ENCODE measurements at places on chromosomes 7 and 10.

- DNase-seq, result no peak
Measured at GRCh38 chr10:49678827-49679479, 498 bp upstream of the C10orf53 start.

DNA sequence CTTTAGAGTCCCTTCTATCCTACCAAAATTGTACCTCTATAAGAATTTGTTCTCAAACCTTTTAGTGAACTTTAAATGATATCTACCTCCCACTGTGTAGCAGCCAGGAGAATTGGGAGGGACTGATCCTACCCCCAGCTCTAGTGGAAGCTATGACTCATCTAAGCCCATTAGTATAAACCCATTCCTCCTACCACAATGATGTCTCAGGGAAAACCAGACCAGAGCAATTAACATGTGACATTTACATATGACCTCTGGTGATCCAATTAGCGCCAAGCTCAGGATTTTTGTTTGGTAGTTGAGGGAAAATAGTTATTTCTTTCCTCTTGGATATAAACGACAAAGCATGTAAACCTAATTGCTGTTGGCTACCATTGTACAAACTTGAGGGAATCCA is 33.1 kb upstream of the R3HCC1L start:
- no peak for DNase-seq

- DNase-seq, result no peak
Measured at GRCh38 chr7:2511769-2512168, 7.8 kb upstream of the LFNG start.

GRCh38 chr10:45410807-45411606 is 37.0 kb downstream of the ALOX5 start:
- DNase-seq, result no peak

GRCh38 chr7:107972941-107973376 is 30.0 kb downstream of the LAMB1 start:
- DNase-seq, result peak; percentile 92

DNA sequence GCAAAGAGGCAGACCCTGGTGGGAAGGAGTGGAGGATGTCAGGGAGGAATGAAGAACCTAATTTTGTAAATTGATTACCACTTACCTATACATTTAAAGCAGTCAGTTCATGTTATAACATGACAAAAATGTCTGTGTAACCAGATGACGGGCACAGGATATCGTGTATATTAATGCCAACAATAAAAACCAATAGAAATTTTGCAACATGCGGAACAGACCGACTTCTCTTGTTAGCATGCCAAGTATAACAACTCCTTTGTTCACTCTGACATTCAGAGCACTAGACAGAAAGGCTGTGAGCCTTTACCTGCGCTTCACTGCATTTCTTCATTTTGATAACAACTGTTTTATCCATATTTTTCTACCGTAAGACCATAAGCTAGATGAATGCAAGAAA is 29.9 kb downstream of the CDK6 start:
- DNase-seq, result no peak

DNA sequence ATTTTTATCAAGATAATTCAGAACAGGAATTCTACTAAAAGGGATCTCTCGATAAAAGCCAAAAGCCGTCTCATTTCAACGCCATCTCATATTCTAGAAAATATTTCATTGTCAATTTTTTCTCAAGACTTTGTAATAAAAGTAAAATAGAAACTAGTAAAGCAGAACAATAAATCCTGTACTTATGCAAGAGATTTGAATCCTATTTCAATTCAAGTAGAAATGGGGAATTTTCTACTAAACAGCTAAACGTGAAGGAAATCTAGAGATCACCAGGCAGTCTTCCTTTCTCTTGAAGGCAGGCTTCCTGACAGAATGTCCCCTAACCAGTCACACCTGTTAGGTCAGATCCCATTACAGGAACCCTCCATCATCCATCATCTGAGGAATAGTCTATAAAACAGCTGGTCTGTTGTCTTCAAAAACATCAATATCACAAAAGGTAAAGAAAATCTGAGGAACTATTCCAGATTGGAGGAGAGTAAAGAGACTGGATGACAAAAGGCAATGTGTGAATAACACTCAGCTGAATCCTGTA is 23.7 kb downstream of the USP6NL start:
- no peak for DNase-seq

- no peak for DNase-seq
Measured at GRCh38 chr10:30111340-30112022, 52.1 kb upstream of the JCAD start.

GRCh38 chr7:38478404-38478803 is 152.8 kb downstream of the AMPH start:
- no peak for DNase-seq

- DNase-seq, result no peak
Measured at GRCh38 chr7:30698481-30698880, 16.2 kb upstream of the CRHR2 start.

DNA sequence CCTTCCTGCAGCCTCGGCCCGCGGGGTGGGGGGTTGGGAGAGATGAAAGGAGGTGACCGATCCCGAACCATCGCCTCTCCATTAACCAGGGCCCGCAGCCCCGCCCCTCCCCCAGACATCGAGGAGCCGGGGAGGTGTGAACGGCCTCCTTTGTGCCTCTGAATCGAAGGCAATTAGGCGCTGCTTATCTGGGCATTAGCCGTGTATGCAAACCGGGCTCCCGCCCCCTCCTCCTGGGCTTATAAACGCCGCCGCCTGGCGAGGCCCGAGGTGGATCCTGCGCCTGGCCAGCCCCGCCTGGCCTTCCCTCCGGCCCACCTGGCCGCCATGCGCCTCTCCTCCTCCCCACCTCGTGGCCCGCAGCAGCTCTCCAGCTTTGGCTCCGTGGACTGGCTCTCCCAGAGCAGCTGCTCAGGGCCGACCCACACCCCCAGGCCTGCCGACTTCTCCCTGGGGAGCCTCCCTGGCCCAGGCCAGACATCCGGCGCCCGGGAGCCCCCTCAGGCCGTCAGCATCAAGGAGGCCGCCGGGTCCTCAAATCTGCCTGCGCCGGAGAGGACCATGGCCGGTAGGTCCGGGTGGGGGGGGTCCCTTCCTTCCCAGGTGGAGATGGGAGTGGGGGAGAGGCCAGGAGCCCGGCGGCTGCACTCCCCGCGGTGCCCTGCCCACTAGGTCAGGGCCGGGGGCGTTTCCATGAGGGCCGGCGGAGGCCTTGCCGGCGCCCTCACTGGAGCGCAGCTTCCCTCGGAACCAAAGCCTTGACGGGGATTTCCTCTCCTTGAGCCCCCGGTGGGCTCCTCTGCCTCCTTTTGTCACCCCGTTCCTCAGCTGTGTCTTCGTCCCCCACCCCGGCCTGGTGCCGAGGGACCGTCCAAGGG is at the start of gene VENTX:
TSS of gene VENTX (plus strand) at position 268 of the 878 bp plus-strand sequence. CDS start at position 328, 60 bp downstream.
- DNase-seq, result no peak

GRCh38 chr10:5545778-5546710 is 21.3 kb downstream of the CALML3 start:
- DNase-seq, result no peak

DNA sequence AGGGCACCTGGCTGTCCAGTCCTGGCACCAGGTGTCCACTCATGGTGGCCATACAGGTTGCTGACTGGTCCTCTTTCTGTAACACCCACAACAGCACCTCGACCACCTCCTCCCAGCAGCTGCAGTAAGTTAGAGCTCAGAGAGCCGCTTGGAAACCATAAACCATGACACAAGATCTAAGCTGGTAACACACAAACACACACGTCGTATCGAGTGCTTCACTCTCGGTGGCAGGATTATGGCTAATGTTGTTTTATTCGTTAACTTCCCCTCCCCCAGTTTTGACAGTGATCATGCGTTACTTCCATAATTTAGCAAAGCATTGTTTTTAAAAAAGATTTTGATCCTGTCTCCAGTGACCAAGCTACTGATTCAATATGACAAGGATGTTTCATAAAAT is 59.7 kb downstream of the CAMK2B start:
- peak; percentile 31 for DNase-seq

- DNase-seq, result no peak
Measured at GRCh38 chr7:7486362-7486761, 49.3 kb downstream of the COL28A1 start.

DNA sequence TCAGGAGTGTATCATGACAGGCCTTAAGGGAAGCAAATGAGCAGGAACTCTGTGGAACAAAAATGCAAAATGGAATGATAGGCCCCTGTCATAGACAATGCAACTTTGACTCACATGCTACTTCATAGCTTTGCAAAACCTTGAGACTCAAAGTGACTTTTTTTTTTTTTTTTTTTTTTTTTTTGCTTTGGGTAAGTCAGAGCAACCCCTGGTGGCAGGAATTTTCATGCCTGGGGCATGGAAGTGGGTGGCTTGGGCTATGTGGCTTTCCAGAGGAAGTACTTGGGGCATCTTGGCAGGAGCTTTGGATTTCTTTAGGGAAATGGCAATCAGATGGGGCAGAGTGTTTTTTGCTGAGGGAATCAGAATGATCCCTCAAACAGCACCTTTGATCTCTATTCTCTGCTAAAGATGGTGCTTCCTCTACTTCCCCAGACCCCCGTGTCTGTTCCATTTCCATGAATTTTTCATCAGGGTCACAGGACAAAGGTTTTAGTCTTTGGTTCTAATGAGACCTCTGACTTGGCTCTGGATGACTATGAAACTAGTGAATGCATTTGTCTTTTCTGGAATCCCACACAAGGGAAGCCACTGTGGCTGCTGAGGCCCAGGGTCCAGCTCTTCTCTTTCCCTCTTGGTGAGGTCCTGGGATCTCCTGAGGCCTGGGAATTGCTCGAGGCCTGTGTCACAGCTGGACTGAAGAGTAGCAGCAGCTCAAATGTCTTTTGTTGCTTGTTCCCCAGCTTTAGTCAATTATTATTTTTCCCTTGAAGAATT is 62.8 kb downstream of the TACC2 start:
- DNase-seq, result no peak

All from NCI-H1694 treated with DMSO at 0.1 percent for 48 hours (cell line).